ENCODE measurements at places on chromosomes 11 and 22. TPM values are rescaled to one million over a fixed set of nuclear protein-coding genes. Genes with fewer than 3 reads are reported as not detected.

Gene OR4S2
- total RNA-seq, result not detected

Gene HEPHL1
- not detected for total RNA-seq

Gene BTG4
- total RNA-seq, result not detected

Gene PDE2A
- total RNA-seq, result 16.2 TPM

Gene GRM5
- 13.1 TPM for total RNA-seq

Gene RIMBP3C
- 1.2 TPM for total RNA-seq

Gene CHRM1
- total RNA-seq, result 0.71 TPM

Gene SBF1
- 67.3 TPM for total RNA-seq

Gene P2RY6
- total RNA-seq, result 0.44 TPM

Gene OSBP2
- total RNA-seq, result 59.9 TPM

Gene CASP1
- total RNA-seq, result 6.8 TPM

Gene SHANK3
- total RNA-seq, result 10.6 TPM

Gene OR8D1
- not detected for total RNA-seq

Gene ANGPTL5
- 0.93 TPM for total RNA-seq

Gene OR51E2
- 2.1 TPM for total RNA-seq

Gene KCNK4
- 1.8 TPM for total RNA-seq

Gene SLC7A4
- 0.27 TPM for total RNA-seq

Gene C11orf16
- total RNA-seq, result not detected

Gene ANO9
- total RNA-seq, result 1.4 TPM

Gene LMO2
- total RNA-seq, result 17.5 TPM

Gene MIOX
- not detected for total RNA-seq

Gene MS4A1
- total RNA-seq, result 0.93 TPM

Gene EMID1
- total RNA-seq, result 12.3 TPM

Gene OR5P2
- total RNA-seq, result not detected

Gene DEFB131B
- total RNA-seq, result not detected

Gene ANKK1
- total RNA-seq, result 0.33 TPM

Gene FJX1
- 29.5 TPM for total RNA-seq

Gene NUDT8
- 3.7 TPM for total RNA-seq

Gene DYNC2H1
- total RNA-seq, result 69.3 TPM

Gene OR5A1
- total RNA-seq, result not detected

Gene UBE2L3
- total RNA-seq, result 36.7 TPM

Gene CAPN1
- total RNA-seq, result 91.5 TPM

Gene SGSM1
- total RNA-seq, result 3.6 TPM

Gene DGCR6
- 7.1 TPM for total RNA-seq

Gene OR51A2
- not detected for total RNA-seq

Gene TBX10
- total RNA-seq, result not detected

Gene CSNK2A3
- 4.7 TPM for total RNA-seq

Gene SCN4B
- 5.9 TPM for total RNA-seq

Gene PEX26
- 27.5 TPM for total RNA-seq

Gene CALCB
- total RNA-seq, result 0.33 TPM

Gene DGAT2
- total RNA-seq, result 5.2 TPM

Gene MS4A3
- total RNA-seq, result 2.3 TPM

Gene OR51S1
- not detected for total RNA-seq

Gene SPON1
- total RNA-seq, result 135 TPM

Gene DNAJB7
- total RNA-seq, result not detected

Gene CALCA
- not detected for total RNA-seq

Gene PAMR1
- 20.3 TPM for total RNA-seq

Gene ARCN1
- total RNA-seq, result 123 TPM

Gene CRY2
- 69.9 TPM for total RNA-seq

Gene ACAT1
- total RNA-seq, result 182 TPM

Gene PANX3
- total RNA-seq, result not detected

Gene SLC6A5
- total RNA-seq, result 0.99 TPM

Gene NUP50
- 65.0 TPM for total RNA-seq

Gene TPBGL
- not detected for total RNA-seq

Gene MRGPRF
- 14.6 TPM for total RNA-seq

All from camera-type eye (tissue), 1 donor.